ENCODE measurements at places on chromosomes 7 and 10.

GRCh38 chr10:131168238-131168875, 143.2 kb downstream of the TCERG1L start:
- DNase-seq = no peak

DNA sequence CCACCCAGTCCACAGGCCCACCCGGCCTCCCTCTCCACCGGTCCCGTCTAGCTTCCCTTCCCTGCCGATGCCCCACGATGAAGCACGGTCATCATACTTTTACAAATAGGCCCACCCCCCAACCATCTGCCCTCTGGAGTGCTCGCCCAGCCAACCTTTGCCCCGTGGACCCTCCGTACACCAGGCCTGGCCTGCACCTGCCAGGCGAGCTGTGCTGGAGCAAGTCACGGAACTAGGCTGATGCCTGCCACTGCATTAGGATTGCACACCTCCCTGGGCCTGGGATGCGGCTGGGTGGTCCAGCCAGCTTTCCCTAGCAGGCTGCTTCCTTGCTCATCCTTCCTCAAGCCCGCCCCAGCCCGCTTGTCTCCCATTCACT, 44.7 kb downstream of the PPIF start:
- no peak for DNase-seq

- peak; percentile 90 for DNase-seq
Measured at GRCh38 chr7:98315318-98315993, 34.0 kb downstream of the BRI3 start.

DNA sequence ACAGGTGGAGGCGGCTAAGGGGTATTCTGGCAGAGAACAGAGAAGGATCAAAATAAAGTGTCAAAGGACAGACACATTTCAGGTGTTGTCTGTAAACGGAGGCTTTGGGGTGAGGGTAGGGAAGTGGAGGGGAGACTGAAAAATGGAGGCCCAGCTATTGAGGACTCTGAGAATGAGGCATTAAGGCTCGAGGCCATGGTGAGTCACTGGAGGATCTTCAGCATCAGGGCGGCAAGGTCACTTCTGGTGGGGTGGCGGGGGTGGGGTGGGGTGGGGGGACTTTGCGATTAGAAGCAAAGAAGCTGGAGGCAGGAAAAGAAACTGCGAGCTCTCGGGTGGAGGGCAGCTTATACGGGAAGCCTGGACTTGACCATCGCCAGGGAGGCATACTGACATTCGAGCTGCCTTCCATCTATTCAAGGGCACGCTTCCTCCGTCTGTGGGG, 58.4 kb upstream of the PCGF5 start:
- peak; percentile 38 for DNase-seq

DNA sequence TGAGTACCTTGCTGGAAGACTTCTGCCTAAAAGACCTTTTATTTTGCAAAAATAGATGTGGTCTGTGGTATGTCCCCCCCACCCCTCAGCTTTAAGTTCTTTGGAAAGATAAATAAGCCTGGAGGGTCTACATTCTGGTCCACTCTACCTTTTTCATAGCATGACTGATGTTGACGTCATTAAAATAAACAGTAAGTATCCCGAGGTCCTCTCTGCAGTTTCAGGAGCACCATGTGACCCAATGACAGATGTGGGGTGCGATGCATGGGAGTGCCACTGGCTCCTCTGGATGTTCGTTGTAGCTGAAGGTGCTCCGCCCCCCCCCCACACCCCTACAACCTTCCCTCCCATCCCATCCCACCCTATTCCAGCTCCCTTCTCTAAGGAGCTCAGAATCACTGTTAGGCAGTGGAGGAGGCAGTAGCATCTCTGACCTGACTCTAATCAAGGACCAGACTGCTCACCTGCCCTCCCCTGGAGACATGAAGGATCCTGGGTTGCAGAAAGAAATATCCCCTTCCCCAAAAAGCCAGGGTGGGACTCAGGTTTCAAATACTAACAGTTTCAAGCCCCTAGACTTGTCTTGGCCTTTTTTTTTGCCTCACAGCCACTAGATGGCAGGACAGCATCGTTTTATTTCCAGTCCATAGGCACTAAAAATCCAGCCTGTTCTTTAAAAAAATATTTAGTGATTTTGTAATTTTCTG, 25.1 kb downstream of the CASP7 start:
- DNase-seq = peak; percentile 73

GRCh38 chr10:115854740-115855435, 418.1 kb downstream of the GFRA1 start:
- DNase-seq = no peak

DNA sequence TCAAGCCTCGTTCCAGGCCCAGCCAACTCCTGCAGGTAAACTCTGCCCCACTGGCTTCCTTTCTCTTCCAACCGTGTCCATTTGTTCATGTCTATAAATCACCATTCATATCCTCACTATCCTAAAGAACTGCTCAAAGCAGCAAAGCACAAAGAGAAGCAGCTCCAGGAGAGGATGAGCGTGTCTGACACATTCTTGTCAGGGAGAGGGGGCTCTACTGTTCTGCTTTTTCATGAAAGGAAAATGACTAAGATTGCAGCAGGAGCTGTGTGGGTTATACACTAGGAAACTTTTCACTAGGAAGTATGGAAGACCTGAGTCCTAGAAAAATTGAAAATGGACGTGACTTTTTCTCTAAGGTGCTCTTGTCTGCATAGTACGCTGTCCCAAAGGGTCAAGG, 16.7 kb downstream of the AGFG2 start:
- DNase-seq = no peak

DNA sequence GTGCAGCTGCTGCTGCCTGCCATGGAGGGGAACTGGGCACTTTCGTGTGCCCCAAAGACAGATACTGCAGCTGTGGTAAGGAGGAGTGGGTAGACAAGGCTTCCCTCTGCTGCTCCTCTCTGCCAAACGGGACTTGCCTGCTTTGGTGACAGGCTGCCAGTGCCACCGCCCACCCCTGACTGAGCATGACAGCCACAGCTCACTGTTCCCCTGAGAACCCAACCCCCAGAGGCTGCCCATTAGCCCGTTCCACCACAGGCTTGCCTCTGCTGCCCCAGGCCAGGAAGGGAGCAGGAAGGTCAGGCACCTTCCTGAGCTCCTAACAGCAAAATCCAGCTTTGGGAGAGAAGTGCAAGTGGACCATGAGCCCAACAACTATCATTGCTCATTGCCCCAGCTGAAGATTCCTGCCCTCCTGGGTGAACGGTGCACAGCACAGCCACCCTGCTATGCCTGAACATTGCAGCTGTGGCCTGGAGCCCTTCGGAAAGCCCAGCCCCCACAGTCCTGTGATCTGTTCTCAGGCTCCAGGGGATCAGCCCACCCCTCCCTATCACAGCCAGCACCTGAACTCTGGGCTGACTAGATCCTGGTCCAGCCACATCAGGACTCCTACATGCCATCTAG, 58.7 kb upstream of the ANTXRL start:
- DNase-seq = peak; percentile 43

DNA sequence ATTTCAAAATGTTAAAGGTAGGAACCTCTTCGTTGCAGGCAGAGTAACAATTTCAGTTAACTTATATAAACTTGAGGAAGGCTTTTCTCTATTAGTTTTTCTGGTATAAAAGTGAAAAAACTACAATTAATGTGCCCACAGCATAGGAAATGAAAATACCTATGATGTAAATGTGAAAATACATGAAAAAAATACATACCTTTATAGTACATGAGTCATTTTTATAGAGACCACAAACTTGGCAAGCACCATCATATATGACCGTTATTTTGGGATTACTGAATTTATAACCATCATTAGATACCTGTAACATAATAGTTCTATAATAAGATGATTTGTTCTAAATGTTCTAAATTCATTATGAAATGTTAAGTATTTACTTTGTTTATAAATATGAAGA, 42.7 kb downstream of the VWDE start:
- no peak for DNase-seq

- DNase-seq = no peak
Measured at GRCh38 chr10:76432016-76433012, 1000.9 kb downstream of the LRMDA start.

- DNase-seq = no peak
Measured at GRCh38 chr7:28554802-28555471, 142.6 kb downstream of the CREB5 start.

DNA sequence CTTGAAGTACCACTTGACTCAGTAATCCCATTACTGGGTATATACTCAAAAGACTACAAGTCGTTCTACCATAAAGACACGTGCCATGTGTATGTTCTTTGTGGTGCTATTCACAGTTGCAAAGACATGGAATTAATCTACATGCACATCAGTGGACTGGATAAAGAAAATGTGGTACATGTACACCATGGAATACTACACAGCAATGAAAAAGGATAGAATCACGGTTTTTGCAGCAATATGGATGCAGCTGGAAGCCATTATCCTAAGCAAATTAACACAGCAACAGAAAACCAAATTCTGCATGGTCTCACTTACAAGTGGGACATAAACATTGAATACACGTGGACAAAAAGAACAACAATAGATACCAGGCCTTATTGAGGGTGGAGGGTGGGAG, 583.4 kb upstream of the CELF2 start:
- DNase-seq = no peak

DNA sequence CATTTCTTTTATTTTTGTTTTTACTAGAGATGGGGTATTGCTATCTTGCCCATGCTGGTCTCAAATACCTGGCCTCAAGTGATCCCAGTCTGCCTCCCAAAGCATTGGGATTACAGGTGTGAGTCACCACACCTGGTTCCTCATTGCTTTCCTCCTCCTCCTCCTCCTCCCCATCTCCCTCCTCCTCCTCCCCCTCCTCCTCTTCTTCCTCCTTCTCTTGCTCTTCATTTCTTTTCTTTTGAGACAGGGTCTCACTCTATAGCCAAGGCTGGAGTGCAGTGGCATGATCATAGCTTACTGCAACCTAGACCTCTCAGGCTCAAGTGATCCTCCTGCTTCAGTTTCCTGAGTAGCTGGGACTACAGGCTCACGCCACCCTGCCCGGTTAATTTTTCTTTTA, 22.2 kb downstream of the LRRC20 start:
- DNase-seq = no peak

- DNase-seq = no peak
Measured at GRCh38 chr7:99004781-99005500, 126.6 kb downstream of the TRRAP start.

- DNase-seq = no peak
Measured at GRCh38 chr10:97717627-97718026, 4.1 kb downstream of the MARVELD1 start.

DNA sequence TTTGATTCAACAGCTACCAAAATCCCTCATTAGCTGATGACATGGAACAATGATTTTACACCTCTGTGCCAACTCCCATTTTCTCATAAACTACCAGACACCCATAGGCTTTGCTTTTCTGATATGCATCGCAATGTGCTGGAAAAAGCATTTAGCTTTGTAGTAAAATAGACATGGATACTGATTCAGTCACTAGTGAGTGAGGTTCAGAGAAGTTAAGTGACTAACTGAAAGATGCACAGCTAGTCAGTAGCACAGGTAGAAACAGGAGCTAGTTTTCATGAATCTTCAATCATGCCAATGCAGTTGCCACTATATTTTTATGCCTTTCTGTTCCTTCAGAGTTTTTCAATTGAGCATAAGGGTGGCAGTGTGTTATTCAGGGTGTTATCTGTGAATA, 38.7 kb downstream of the PRKG1 start:
- DNase-seq = no peak

GRCh38 chr7:118182593-118183427, 1.2 kb upstream of the LSM8 start:
- peak; percentile 33 for DNase-seq

GRCh38 chr10:603745-604144, 85.7 kb downstream of the DIP2C start:
- DNase-seq = no peak

DNA sequence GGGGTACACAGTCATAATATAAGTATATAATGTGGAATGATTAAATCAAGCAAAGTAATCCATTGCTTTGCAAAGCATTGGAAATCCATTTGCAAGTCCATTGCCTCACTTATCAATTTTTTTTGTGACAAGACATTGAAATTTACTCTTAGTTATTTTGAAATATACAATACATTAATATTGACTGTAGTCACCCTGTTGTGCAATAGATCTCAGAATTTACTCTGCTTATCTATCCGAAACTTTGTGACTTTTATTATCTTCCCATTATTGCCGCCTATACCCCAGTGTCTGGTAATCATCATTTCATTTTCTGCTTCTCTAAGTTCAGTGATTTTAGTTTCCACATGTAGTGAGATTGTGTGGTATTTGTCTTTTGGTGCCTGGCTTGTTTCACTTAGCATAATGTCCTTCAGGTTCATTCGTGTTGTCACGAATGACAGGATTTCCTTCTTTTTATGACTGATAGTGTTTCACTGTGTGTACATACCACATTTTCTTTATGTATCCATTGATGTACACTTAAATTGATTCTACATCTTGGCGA, 5.8 kb downstream of the MALRD1 start:
- DNase-seq = no peak

GRCh38 chr7:93949423-93949822, 27.9 kb downstream of the GNG11 start:
- no peak for DNase-seq

DNA sequence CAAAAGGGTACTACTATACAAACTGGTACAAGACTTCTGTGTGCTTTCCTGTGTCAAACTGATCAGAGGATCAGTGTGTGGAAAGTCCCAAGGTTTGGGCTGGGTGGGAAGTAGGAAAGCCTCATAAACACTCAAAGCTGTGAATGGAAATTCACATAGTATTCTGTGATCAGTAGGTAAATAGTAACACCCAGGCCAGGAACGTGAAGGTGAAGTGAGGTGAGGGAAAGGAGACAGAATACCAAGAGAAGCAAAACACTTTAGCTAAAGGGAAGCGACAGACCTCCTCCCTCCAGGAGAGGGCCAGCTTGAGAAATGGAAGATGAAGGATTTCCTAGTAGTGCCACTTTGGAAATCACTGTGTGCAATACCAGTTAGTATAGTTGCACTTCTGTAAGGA, 451.9 kb downstream of the KCNMA1 start:
- DNase-seq = no peak

- DNase-seq = no peak
Measured at GRCh38 chr10:31143331-31143935, 111.8 kb upstream of the ZNF438 start.

DNA sequence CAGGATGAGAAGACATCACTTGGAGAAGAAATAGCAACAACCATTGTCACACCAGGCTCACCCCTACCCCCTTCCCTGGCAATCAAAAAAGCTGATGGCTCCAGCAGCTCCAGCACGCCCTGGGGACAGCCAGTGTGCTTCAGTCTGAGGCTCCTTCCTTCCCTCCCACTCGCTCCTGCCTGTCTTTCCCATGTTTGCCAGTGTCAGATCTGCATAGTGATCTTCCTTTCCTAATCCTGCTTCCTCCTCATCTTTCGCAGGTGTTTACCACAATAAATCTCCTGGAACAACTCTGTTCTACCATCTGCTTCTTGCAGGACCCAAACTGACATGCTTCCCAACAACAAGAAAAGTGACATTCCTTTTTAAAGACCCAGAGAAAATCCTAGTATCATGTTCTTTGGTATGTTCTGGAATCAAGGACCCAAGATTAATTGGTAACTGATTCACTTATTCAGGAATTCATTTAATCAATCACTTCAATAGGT, 57.1 kb downstream of the STEAP1B start:
- DNase-seq = no peak

GRCh38 chr7:121330053-121330833, 1.4 kb downstream of the WNT16 start:
- no peak for DNase-seq
